ENCODE measurements at places on chromosomes 1 and 21. TPM values are rescaled to one million over a fixed set of nuclear protein-coding genes. Genes with fewer than 3 reads are reported as not detected.
A peak's percentile ranks its signal among the peaks of the same experiment; 100 is the strongest.

- DNase-seq: peak; percentile 76
Observed at GRCh38 chr21:44817914-44818639, at the start of gene SUMO3. SUMO3 (minus strand) TSS chr21:44818062; CDS start chr21:44817968, 94 bp downstream.

Gene CR1
- total RNA-seq: not detected

Gene ATP5PF
- 74.7 TPM for total RNA-seq

- DNase-seq: peak; percentile 97
Observed at GRCh38 chr1:15178571-15179484, 25.3 kb downstream of the TMEM51 start.

Gene NSL1
- total RNA-seq: 32.8 TPM

DNA sequence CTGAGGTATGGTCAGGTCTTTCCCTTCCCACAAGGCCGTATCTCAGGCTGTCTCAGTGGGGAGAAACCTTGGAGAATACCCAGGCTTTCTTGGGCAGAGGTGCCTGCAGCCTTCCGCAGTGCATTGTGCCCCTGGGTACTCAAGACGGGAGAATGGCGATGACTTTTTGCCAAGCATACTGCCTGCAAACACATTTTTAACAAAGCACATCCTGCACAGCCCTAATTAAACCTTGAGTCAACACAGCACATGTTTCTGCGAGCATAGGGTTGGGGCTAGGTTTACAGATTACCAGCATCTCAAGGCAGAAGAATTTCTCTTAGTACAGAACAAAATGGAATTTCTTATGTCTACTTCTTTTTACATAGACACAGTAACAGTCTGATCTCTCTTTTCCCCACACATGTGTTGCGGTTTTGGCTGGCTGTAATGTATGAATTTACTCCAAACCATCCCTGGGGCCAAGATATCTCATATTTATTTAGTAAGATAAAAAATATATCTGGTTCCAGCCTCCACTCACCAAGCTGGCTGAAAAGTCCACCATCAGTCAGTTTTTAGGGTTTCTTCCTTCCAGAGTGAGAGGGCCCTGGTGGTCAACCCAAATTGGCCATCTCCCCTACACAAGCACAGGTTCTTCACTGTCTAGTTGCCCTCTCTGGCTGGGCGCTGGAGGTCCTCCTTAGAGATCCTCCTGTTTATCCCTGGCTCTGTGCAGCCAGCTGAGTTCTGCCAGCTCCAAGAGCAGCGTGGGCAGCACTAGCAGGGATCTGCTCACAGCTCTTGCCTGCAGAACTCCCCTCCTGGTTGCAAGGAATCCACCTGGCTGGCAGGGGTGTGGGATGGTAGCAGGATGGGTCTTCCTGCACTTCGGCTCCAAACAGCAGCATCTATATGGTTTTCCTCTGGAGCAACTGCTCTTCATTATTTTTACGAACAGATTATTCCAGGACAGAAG, 2.6 kb downstream of the FAAH start:
- peak; percentile 17 for DNase-seq

Gene S100A8
- not detected for total RNA-seq

Gene ESRRG
- total RNA-seq: 0.56 TPM

DNA sequence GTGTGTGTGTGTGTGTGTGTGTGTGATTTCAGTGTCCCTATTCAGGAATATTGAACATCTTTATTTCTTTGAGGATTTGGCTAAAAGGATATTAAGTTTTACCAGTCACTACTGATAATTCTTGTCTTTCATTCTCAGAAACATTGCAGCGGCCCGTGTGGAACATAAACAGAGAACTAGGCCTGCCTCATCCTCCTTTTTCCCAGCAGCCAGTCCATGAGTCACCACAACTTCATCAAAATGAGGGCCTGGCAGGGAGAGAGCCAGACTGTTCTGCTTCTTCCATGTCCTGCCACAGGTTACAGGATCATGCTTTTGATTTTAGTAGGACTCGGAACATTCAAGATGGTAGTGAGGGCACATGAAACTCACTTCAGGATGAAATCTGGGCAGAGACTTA, 50.7 kb downstream of the LRIG2 start:
- DNase-seq: peak; percentile 85

DNA sequence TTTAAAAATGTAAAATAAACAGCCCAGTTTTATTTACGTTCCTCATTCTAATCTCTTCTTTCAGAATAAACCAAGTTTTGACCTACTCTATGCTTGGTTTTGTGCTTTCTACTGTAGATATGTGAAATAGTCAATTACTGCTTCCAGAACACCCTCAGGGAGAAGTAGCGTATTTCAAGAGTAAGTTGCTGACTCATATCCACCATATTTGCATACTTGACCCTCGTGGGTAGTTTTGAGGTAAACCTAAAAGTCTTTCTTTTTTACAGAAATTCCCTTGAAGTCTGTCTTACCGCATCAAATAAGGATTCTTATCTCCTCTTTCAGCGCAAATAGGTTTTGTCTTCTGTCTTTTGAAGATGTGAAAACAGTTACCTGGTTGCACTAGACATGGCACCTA, 1.4 kb upstream of the OR2L3 start:
- no peak for DNase-seq

Gene NFASC
- total RNA-seq: 0.28 TPM

- no peak for DNase-seq
Observed at GRCh38 chr1:7646164-7646563, 124.9 kb upstream of the VAMP3 start.

DNA sequence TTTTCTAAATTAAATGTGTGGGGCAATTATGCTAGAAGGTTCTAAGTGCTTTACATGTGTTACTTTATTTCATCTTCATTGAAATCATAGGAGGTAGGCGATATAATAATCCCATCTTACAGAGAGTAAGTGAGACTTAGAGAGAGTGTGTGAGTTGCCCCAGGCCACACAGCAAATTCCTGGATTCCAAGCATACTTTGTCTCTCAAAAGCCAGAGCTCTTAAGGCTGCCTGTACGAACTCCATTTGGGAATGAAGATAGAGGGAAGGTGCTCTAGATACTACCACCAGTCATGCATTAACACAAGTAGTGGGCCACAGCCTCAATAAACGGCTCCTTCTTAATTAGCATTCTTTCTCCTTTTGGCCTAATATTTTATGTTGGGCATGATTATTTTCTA, 170.1 kb downstream of the SIPA1L2 start:
- DNase-seq: no peak

GRCh38 chr1:246786606-246787238, 62.5 kb downstream of the SCCPDH start:
- no peak for DNase-seq

Gene MEF2D
- 2.9 TPM for total RNA-seq

DNA sequence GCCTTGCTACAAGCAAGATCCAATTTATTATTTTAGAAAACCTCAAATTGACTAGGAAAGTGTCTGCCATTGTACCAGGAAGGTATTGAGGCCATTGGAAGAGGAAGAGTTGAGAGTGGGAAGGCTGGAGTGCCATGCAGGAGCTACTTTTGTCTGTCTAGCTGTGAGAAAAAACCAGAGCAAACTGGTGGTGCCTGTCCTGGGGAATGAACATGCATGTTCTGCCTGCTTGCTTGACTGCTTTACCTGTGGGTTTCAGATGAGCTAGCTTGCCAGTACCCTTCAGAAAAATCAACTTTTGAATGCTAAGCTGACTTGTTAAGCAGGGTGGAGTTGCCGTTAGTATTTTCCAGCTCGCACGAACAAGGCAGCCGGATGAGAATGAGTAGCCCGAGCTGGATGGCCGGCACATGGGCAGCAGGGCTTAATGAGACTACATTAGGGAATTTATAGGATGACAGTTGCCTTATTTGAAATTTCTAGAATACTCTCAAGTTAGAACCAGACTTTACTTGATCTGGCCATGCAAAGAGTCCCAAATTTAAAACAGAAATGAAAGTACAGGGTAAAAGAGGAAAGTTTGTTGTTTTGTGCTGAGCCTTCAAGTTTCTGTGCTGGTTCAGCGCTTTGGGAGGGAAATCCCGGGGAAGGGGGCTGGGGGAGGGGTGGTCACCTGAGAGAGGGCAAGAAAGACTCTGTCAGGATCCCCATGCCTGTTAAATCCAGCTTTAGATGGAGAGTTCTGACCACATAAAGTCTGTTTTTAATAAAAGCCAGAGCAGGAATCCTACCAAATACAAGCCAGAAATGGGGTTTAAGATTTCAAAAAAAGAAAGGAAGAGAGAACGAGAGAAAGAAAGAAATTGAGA, 29.6 kb upstream of the C1orf105 start:
- no peak for DNase-seq

DNA sequence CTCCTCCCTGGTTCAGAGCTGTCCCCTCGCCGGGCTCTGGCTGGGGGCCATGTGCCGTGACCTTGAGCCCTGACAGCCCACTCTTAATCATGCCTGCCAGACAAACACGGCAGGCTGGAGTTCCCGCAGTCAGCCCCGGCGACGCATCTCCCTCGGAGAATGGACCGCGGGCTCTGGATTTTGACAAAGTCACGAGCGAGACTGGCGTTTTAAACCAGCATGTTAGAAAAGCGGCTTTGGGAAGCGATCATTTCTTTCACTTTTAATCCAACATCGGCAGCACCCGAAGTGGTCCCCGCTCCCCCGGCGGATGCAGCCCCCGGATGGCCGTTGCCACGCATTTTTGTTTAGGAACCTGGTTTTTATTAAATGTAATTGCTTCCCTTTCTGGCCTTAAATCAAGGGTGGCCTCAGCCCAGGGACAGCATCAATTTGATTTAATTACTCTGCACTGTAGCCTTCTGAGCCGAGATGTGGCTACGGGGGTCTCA, 70.9 kb downstream of the PRDM16 start:
- DNase-seq: no peak

DNA sequence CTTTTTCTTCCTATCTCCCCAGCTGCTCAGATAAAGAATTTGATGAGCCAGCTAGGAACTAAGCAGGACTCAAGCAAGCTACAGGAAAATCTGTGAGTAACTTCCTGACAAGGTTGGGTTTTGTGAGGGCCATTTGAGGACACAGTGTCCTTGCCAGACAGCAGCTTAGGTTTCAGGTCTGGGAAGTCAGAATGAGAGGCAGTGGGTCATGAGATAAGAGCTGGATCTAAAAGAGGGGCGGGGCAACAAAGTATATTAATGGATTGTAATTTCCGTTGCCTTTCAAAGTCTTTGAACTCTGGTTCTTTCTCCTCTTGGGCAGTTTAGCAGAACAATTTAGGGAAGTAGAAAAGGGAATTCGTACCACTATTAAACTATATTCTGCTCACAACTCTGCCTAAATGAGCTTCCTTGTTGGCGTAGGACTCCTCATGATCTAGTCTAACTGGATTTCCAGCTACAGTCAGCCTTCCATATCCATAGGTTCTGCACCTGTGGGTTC, 16.6 kb downstream of the STX12 start:
- peak; percentile 57 for DNase-seq

Gene SPRR3
- not detected for total RNA-seq

GRCh38 chr21:41369105-41369919, 7.5 kb downstream of the MX2 start:
- DNase-seq: no peak

Gene PLA2G2C
- total RNA-seq: not detected

Gene AMY2B
- total RNA-seq: 1.1 TPM

- no peak for DNase-seq
Observed at GRCh38 chr1:23132033-23132432, 36.6 kb downstream of the LUZP1 start.

GRCh38 chr1:101181930-101182329, 54.9 kb upstream of the S1PR1 start:
- peak; percentile 75 for DNase-seq

GRCh38 chr21:45080639-45081414, 6.4 kb downstream of the ADARB1 start:
- peak; percentile 66 for DNase-seq

GRCh38 chr1:9371391-9371935, 78.8 kb downstream of the SPSB1 start:
- peak; percentile 81 for DNase-seq

Gene CA6
- total RNA-seq: not detected

DNA sequence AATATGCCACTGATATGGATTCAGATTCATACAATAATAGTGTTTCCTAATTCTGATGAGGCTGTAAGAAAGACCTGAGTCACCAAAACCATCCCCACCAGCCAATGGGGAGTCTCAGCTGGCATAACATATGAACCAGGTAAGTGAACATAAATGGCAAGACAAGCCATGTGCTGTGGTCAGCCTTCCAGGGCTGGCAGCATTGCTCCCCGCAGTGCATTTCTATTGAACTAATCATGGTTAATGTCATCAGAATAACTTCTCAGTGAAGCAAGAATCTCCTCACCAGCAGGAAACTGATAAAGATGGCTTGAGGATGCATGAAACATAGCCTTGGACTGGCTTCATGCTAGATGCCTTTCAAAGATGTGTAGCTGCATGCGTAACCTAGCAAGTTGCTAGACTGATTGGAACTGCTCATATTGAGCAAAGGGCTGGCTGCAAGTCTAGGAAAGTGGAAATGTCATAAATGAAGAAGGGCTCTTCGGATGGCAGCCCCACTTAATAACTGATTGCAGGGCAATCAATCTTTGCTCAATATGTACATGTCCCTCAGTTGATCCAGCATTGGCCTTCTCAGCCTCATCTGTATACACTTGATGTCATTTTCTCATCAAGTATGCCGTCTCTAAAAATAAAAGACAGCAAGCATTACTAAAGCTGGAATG, 88.0 kb downstream of the NTNG1 start:
- DNase-seq: peak; percentile 11

Gene DIPK1A
- total RNA-seq: 7.5 TPM

DNA sequence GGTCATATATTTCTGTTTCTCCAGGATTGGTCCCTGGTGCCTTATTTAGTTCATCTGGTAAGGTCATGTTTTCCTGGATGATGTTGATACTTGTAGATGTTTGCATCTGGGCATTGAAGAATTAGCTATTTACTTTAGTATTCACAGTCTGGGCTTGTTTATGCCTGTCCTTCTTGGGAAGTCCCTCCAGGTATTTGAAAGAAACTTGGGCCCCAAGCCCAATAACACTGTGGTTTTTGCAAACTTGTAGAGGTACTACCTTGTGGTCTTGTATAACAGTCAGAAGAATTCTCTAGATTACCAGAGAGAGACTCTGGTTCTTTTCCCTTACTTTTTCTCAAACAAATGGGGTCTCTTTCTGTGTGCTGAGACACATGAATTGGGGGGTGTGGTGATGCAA, 251.4 kb upstream of the B3GALT2 start:
- DNase-seq: no peak

GRCh38 chr21:14591377-14591776, 45.3 kb upstream of the SAMSN1 start:
- no peak for DNase-seq

GRCh38 chr1:12152113-12152891, 14.5 kb upstream of the TNFRSF1B start:
- DNase-seq: no peak

- DNase-seq: peak; percentile 27
Observed at GRCh38 chr1:209873067-209873799, 45.5 kb downstream of the UTP25 start.

- no peak for DNase-seq
Observed at GRCh38 chr1:67632356-67632755, 52.6 kb upstream of the GADD45A start.

Gene TESK2
- total RNA-seq: 0.90 TPM

Gene UHMK1
- total RNA-seq: 57.9 TPM

Gene PI4KB
- 94.5 TPM for total RNA-seq

- no peak for DNase-seq
Observed at GRCh38 chr1:175232335-175232734, 39.8 kb upstream of the KIAA0040 start.

GRCh38 chr1:17194133-17194475, 10.8 kb upstream of the PADI1 start:
- DNase-seq: no peak

GRCh38 chr1:8555582-8555981, 237.7 kb downstream of the SLC45A1 start:
- DNase-seq: no peak

- peak; percentile 98 for DNase-seq
Observed at GRCh38 chr1:220962031-220962751, 82.9 kb downstream of the HLX start.

Gene C1QC
- total RNA-seq: not detected

GRCh38 chr1:12457771-12458170, 160.2 kb downstream of the DHRS3 start:
- no peak for DNase-seq

Gene CAPN2
- total RNA-seq: 430 TPM
